ENCODE measurements at places on chromosomes 2 and 18.
A peak's percentile ranks its signal among the peaks of the same experiment; 100 is the strongest.

DNA sequence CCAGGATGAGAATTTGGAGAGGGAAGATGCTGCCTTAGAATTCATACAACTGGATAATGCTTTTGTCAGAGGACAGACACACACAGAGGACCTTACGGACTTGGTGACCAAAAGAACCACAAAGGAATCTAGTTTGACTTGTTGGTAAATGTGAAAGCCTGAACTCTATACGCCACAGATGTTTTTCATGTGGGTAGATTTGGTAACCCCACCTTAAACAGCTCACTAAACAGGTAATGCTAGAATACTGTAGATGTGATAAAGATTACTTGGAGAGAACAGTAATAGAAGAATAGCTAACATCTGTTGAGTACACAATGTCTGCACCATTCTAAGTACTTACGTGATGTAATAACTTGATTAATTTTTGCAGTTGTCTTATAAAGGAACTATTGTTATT is 24.1 kb downstream of the ANXA4 start:
- no peak for DNase-seq

DNA sequence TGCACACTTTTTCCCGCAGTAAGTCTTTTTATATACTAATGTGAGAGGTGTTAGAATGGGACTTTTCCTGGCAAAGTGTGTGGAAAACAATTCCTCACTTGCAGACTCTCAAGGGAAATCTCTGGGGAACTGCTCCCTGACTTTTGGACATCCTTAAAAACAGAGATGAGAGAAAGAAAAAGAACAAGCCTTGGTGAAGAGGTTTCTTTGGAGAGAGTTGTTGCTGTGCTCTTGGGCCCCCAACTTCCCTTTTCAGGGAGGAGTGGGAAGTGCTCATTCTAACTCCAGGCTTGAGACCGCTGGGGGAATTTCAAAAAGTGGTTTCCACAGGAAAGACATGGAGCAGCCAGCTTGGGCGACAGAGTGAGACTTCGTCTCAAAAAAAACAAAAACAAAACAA is 142.6 kb upstream of the SPRED2 start:
- DNase-seq, result no peak

DNA sequence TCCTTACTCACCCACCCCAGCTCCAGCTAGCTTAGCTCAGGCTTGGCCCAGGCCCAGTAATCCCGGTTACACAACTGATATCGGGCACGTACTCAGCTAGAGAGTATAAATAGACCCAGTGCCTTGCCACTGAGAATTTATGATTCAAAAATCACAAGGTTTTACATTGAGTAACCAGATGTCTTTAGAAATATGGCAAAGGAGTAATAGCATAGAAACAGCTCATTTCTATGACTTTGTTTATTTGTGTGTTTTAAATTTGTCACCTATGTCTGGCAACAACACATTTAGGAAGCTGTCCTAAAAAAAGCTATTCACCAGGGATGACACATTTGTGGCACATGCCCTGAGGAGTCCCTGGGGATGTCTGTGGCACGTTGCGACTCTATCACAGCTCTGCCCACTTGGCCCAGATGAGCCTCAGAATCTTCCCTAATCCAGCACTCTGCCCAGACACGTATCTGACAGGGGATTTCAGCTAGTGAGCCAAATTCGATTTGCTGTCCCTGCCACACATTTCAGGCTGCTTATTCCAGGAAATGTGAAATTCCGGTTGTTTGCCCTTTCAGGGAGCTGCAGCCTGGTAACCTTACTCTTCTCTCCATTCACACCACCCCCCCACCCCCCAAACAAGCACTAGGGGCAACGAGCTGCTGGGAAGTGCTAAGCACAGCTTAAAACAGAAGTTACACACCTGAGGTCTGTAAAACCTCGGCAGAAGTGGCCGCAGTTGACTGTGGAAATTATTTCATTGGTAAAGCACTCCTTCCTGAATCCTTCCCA is 85.4 kb upstream of the ZCCHC2 start:
- DNase-seq, result peak; percentile 95

DNA sequence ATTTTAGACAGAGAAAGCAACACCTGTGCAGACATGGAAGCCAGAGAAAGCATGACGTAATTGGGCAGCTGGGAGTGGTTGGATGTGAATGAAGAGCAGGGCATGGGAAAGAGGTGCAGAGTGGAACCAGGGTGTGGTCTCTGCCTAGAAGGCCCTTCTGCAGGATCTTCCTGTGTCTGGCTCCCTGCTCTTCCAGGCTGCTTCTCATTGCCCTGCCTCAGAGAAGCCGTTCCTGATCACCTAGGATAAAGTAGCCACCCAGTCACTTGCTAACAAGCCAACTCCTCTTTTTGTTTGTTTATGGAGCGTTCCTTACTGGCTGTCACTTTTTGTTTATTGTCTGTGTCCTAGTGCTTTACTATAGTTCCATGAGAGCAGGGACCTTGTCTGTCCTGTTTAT is 28.5 kb downstream of the GALNT1 start:
- no peak for DNase-seq

GRCh38 chr2:232024457-232024856 is 62.9 kb downstream of the DIS3L2 start:
- no peak for DNase-seq

DNA sequence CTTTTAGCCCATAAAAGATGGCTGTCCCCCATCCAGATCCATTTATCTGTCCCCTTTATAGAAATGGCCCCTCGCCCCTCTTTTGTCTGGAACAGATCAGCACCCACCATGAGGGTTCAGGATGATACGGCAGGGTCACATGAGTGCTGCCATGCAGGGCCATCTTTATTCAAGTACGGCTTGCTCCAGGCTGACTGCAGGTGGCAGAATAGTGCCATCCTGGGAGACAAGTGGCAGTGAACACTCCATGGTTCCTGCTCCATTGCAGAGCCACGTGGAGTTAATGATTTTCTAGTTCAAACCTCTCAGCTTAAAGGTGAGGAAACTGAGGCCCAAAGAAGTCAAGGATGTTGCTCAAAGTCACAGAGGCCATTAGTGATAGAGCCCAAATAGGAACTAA is 180.6 kb downstream of the CLIP4 start:
- DNase-seq, result no peak
